Activated CD4-positive, alpha-beta T cell treated with anti-CD3 and anti-CD28 coated beads for 48 hours (primary cell): ENCODE measurements at places on chromosomes 2 and 18.

DNA sequence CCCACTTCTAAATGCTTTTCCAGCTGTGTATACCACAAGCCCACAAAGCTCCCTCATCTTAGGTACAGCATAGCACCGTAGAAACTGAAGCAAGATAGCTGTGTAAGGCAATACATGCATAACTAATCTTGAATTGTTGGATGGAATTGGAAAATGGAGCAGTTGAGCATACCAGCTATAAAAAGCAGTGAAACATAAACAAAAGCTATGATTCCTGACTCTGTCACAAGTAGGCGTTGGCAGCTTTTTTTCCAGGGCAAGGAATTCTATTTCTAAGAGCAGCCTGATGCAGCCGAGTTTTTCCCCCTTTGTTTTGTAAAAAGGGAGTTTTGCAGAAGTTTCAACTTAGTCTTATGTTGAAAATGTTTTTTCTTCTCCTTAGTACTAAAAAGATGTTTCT lies 32.4 kb downstream of the MOGAT1 start:
- DNase-seq: no peak

DNA sequence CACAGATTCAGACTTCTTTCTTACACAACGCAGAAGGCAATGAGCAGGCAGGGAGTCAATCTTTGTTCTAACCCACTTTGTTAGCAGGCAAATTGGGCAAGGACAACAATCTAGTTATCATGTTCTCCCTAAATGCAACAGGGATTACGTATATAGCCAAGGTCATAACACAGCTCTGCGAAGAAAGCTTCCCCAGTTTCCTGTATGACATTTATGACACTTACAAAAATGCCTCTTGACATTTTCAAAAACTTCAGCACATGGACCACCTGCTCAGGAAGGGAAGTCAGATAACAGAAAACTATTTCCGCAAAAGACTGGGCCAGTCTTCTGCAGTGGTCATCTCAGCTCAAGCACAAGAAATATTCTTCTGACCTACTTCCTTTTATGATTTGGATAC lies 106.1 kb downstream of the IRS1 start:
- no peak for DNase-seq

GRCh38 chr18:49648811-49649210 lies 87.0 kb downstream of the LIPG start:
- DNase-seq: no peak

GRCh38 chr2:43542285-43542933 lies 53.4 kb downstream of the THADA start:
- DNase-seq: no peak

- no peak for DNase-seq
These were observed 92.2 kb upstream of the SETBP1 start for GRCh38 chr18:44588508-44588907.

- DNase-seq: no peak
These were observed 98.3 kb downstream of the MAPRE2 start for GRCh38 chr18:35139517-35139916.

GRCh38 chr2:218880859-218881594 lies 375 bp downstream of the WNT10A start:
- DNase-seq: no peak

DNA sequence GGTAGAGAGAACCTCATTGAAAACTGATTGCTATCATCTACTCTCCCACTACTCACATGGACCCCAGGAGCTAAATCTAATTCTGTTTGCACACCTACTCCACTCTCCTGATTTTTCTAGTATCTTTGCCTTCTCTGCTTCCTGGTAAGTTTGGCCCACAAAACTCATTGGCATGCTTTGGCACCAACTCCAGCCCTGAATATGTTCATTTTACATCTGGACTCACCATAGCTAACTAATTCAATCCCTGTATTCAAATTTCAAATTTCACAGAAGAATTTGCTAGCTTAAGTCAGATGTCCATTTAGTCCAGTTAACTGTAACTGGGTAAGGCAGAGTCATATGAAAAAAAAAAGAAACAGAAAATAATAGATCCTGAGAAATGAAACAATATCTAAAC lies 442.1 kb downstream of the SUCLG1 start:
- no peak for DNase-seq

DNA sequence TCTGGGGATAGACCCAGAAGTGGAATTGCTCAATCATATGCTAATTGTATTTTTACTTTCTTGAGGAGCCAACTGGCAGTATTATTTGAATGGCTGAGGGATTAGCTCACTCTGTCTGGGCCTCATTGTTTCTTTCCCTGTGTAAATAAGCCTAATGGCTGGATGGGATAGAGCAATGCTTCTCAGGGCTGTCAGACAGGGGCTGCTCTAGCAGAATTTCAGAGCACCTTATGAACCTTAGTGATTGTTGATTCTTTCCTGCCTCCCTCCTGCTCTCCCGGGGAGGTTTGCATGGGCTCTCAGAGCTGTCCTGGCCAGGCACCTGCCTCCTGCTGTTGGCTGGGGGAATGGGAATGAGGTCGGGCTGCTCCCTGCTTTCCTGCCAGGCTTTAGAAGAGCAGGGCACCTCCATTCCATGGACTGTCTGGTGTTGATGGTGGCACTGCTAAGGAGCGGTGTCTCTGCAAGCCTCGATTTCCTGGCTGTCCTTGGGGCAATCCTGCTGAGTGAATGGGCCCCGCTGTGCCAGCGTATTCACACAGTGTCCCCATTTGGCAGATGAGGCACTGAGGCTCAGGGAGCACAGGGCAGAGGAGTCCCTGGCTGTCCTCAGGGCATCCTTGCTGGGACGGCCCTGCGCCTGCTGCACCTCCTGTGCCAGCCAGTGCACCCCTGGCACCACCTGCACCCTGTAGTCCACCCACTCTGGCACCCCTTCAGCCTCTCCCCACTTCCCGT lies 468.2 kb upstream of the HS6ST1 start:
- no peak for DNase-seq

DNA sequence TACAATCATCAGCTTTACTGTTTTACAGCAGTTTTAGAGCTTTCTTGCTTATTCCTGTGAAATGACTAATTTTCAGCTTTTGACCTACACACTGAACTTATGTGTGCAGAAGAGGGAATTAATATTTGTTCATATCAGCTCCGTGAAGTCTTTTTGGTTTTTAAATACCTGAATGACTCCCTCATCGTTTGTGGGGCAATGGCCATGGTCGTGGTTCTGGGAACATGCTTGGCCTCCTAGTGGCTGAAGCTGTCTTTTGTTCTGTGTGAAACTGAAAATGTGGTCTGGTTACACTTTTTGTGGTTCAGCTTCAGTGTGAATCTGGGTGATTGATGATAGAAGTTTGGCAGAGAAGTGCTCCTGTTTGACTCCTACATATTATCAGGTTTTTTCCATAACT lies 408.1 kb downstream of the THSD7B start:
- DNase-seq: no peak

GRCh38 chr2:99857867-99858444 lies 284.4 kb downstream of the AFF3 start:
- DNase-seq: no peak

- no peak for DNase-seq
These were observed 336.3 kb downstream of the AGPS start for GRCh38 chr2:177728920-177729319.

DNA sequence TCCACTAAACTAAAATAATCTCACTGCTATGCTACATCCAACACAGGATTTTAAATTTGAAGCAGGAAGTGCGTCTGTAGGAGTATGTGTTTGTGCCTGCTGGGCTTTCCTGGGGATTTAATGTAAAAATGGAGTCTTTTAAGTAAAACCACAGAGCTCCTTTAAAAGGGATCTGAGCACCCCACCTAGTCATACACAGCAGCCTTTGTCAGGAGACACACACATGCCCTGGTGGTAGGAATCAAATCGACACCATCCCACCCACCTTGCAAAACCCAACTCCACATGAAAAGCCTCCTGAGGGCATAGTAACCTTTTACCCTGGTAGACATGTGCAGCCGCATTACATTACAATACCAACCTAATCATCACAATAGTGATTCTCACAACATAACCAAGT lies 29.1 kb downstream of the UXS1 start:
- peak; percentile 28 for DNase-seq

DNA sequence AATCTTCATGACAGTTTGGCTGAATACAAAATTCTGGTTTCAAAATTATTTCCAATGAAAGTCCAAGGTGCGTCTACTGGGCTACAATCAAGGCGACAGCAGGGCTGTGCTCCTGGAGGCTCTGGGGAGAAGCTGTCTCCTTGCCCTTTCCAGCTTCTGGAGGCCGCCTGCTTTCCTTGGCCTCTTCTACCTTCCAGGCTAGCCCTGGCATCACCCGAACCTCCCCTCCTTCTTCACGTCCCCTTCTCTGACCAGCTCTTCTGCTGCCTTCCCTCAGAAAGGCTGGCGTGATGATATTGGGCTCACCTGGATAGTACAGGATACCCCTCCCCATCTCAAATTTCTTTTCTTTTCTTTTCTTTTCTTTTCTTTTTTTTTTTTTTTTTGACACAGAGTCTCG lies 115.5 kb downstream of the KCNF1 start:
- DNase-seq: no peak

DNA sequence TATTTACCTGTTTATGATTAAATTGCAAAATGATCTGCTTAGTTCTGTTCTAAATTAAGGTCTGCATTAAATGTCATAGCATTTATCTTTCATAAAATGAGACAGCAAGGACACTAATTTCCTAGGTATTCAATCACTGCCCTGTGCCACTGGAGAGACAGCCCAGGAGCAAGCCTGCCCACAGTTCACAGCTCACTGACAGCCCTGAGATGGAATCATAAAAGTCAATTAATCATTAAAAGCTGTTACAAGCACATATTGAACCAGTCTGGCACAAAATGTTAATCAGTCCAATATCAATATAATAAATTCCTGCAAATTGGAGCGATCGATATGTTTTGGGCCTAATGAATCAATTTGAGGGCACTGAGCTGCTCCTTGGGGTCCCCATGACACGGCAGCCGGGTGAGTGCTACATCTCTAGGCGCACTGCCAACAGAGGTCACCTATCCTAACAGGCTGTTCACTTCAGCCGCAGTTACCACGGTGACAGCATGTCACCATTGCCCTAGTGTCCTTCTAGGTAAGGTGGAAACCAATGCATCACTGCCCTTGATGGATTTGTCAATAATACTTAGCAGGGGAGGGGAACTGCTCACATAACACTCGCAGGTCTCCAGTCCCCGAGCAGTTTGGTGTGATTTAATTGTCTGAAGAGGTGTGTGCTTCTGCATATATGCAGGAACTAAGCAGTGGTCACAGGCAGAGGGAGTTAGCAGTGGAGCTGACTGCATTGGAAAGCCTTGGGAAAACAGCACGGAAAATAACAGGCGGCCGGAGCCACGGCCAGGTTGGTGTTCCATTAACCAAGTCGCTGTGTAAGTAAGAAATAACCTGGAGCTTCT lies 47.3 kb downstream of the POU3F3 start:
- DNase-seq: no peak

GRCh38 chr2:55232863-55233657 lies 572 bp downstream of the RPS27A start:
- peak; percentile 53 for DNase-seq

- peak; percentile 80 for DNase-seq
These were observed 145.9 kb downstream of the CCDC74A start for GRCh38 chr2:131673400-131674173.

GRCh38 chr2:46232860-46233259 lies 64.3 kb upstream of the EPAS1 start:
- no peak for DNase-seq

GRCh38 chr2:199310771-199311585 lies 146.8 kb downstream of the SATB2 start:
- DNase-seq: no peak

DNA sequence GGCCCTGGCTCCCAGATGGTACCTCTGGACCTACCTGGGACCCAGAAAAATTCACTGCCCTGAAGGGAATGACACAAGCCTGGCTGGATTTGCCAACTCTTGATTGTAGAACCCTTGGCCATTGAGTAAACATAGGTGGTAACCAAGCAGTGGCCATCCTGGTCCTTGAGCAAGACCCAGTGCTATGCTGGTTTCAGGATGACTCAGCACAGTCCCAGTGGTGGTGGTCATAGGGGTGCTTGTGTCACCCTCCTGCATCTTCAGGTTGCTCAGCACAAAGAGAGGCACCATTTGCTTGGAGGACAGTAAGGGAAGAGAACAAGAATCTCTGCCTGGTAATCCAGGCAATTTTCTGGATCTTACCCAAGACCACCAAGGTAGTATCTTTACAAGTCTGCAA lies 52.9 kb downstream of the UPP2 start:
- no peak for DNase-seq

GRCh38 chr2:174546519-174547506 lies 50.8 kb downstream of the WIPF1 start:
- DNase-seq: peak; percentile 57

DNA sequence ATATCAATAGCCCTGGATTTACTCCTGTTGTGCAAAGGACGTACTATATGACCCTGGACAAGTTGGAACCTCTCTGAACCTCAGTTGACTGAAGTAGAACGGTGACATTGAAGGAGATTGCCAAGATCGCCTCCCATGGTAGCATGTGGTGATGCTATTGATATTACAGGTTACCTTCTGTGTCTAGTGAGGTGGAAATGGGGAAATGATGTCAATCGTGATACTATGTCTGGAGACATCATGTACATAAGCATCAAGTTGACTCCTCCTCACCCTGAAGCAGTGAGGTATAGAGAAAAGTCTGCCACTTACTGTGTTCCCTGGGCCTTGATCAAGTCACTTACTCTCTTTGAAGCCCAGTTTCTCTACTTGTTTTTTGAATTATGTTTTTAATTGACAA lies 93.9 kb downstream of the KLF7 start:
- DNase-seq: no peak

DNA sequence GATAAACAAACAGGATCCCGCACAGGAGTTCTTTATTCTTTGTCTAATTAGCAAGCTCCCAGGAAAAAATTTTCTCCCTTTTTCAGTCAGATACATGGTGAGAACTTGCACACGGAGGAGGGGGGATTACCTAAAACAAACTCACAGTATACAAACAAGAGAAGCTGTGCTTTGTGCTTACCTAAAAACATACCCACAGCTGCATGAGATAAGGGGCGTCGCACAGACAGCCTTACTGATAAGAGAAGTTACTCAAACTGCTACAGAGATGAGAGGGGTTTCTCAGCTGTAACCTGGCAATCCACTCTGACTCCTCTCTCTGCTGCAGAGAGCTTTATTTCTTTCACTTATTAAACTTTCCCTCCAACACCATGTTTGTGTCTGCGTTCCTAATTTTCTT lies 32.9 kb upstream of the ST3GAL5 start:
- DNase-seq: no peak

- DNase-seq: no peak
These were observed 55.3 kb upstream of the CSRNP3 start for GRCh38 chr2:165414187-165414586.

GRCh38 chr2:39608686-39609441 lies 56.9 kb upstream of the TMEM178A start:
- DNase-seq: no peak

GRCh38 chr2:233179848-233180366 lies 71.6 kb upstream of the ATG16L1 start:
- DNase-seq: no peak

- no peak for DNase-seq
These were observed 107.7 kb downstream of the ICA1L start for GRCh38 chr2:202763916-202764315.

DNA sequence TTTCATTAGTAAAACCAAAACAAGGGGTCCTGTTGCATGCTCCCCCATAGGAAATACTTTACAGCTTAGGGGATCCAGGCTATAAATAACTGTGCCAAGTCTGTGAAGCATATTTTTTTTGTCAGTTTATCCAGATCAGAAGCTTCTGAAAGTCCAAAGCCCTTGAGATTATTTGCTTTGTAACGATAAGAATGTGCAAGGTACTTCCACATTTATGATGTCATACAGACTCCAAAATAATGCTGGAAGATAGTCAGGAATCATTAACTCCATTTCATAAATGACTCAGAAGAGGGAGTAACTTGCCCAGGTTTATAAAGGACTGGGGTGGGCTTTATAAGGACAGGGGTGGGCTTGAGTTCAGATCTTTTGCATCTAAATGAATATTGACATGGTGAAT lies 29.3 kb downstream of the RDH14 start:
- DNase-seq: no peak
